Endothelial cell (in vitro differentiated cells): ENCODE measurements at places on chromosomes 2 and 18.

GRCh38 chr18:63604791-63605567 lies 17.8 kb downstream of the SERPINB13 start:
- no peak for DNase-seq

DNA sequence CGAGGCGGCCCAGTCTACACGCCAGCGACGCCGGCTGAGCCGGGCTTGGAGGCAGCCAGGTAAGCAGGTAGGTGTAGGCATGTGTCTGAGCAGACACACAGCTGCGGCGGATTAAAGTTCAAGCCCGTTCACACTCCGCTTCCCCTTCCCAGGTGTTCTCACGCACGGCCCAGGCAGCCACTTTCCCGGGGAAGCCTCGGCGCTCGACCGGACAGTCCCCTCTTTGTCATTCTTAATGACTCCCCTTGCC lies 367 bp downstream of the TGFA start:
- peak; percentile 22 for DNase-seq

DNA sequence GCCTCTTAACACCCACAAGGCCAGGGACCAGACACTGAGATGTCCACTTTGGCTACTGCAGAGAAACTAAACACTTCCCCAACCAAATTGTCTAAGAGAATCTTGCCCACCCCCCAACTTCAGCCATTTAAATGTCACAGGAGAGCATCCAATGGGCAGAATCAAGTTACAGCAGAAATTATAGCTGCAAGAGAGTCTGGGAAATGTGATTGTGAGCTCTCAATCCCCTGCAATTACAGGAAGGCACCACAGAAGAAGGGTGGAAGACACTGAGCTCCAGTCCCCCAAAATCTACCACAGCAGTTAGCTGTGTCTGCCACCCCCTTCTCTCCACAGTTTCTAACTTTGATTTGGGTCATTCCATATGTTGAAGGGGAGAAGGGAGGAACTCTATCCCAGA lies 103.5 kb upstream of the ATL2 start:
- no peak for DNase-seq

- no peak for DNase-seq
Measured at GRCh38 chr2:192888109-192888508, 693.4 kb upstream of the TMEFF2 start.

GRCh38 chr2:23549051-23549450 lies 164.1 kb downstream of the KLHL29 start:
- DNase-seq, result no peak
